Effector memory CD4-positive, alpha-beta T cell (primary cell): ENCODE measurements at places on chromosomes 5 and 9.

- DNase-seq = no peak
These were observed 5.0 kb downstream of the EBF1 start for GRCh38 chr5:159094745-159095144.

GRCh38 chr5:99019812-99020697, 91.2 kb upstream of the CHD1 start:
- no peak for DNase-seq

- no peak for DNase-seq
These were observed 412.2 kb upstream of the CDH9 start for GRCh38 chr5:27450607-27451006.

DNA sequence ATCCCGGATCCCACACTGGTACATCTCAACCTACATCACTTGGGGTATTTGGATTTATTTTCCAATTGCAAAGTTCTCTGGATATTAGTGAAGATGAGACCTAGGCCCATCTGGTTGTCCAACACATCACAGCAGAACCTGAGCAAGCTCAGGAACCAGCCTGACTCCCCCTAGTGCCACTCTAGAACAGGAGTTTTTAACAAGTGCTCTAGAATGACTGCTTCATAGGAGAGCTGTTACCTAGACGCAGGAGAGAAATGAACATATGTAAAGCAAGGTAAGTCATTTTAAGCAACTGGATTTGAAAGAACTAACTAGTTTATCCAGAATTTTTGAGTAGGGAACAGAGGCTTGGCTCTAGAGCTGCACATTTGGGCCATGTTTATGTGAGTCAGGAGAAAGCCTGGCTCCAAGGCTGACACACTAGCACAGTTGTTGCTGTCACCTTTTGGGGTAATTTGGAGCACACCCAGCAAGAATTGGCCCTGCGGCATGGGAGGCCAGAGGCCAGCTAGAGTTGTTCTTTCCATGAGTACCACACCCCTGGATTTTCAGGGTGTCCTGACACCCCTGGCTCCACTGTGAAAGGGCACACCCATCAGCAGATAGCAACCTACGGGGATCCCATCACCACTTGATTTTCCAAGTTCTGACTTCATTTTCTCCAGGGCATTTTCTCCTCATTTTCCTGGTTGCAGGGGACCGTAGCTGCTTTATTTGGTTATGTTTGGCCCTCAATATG, 110.9 kb upstream of the LPAR1 start:
- no peak for DNase-seq

GRCh38 chr9:68644831-68645230, 60.2 kb upstream of the PIP5K1B start:
- no peak for DNase-seq

- DNase-seq = no peak
These were observed 103.6 kb upstream of the PAM start for GRCh38 chr5:102651466-102651865.

- DNase-seq = no peak
These were observed 90.7 kb downstream of the MEF2C start for GRCh38 chr5:88792144-88792840.

- DNase-seq = no peak
These were observed 349.8 kb upstream of the DAB2 start for GRCh38 chr5:39774605-39775004.

GRCh38 chr5:76401801-76402250, 1.3 kb upstream of the IQGAP2 start:
- DNase-seq = peak; percentile 17

- no peak for DNase-seq
These were observed 55.1 kb upstream of the TEX48 start for GRCh38 chr9:114737118-114737517.

- DNase-seq = no peak
These were observed 468.6 kb downstream of the CDH18 start for GRCh38 chr5:19519448-19519847.

DNA sequence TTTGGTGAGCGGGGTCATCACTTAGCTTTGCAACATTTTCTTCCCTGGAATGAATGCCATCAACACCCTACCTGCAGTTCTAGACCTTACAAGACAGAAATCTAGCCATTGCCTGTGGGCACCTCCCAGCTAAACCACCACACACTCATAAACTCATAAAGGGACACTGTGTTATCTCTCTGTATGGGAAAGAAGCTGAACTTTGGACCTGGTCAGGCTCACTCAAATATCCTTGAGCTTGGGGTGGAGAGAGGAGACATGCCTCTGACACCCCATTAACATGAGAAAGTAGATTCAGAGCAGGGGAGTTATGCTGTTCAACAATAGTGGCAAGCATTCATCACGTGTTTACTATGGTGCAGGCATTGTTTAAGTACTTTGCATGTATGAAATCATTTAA, 205.6 kb downstream of the ZNF462 start:
- no peak for DNase-seq

DNA sequence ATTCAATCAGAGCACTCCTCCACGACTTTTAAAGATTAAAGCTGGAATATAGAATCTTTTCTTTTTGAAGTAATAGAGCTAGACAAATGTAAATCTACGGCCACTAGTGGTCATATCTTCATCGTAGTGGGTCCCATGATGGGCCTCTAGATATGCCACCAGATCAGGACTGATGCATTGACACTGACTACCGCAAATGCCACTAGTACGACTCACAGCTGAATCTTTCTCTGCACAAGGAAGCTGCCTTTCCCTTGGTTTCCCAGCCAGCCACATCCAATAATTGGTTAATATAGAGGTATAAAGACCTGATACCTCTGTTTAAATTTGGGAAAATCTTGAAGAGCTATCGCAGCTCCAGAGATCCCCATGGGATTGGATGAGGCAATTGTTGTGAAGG, 37.8 kb upstream of the ADRB2 start:
- DNase-seq = no peak

DNA sequence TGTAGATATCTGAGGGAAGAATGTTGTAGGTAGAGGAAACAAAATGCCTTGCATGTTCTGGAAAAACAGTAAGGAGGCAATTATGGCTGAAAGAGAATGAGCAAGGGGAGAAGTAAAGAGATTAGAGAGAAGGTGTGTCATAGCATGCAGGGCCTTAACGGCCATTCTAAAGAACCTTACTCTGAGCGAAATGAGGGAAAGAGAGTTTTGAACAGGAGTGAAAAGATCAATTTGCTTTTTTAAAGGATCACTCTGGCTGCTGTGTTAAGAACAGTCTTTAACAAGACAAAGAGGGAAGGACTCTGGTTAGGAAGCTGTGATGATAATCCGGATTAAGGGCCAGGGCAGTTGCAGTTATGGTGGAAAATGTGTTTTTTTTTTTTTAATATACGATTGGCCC, 22.6 kb downstream of the PTBP3 start:
- no peak for DNase-seq

DNA sequence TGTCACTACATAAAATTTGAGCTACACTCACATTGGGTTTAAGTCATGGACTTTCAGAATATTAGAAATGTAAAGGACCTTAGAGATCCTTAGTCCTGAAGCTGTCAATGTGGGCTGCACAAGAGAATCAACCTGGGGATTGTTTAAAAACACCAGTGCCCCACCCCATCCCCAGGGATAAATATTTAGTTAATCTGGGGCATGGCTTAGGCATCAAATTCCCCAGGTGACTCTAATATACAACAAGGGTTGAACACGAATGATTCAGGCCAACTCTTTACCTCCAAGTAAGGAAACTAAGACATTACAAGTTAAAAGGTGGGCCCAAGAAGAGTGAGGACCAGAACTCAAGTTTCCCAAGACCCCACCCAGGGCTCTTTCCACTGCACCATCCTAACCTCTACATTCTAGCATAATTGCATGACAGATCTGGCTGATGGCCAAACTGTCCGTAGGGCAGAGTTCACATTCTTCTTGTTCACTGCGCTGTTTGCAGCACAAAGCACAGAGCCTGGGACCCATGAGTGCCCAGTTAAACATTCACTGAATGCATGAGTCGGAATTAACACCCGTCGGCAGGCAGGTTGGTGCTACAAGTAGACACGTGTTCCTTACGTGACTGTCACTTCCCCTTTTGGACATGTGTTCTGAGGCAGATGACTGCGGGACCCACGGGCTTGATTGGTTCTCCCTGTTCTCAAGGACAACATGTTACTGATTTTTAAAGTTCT, 25.2 kb downstream of the CYFIP2 start:
- no peak for DNase-seq

DNA sequence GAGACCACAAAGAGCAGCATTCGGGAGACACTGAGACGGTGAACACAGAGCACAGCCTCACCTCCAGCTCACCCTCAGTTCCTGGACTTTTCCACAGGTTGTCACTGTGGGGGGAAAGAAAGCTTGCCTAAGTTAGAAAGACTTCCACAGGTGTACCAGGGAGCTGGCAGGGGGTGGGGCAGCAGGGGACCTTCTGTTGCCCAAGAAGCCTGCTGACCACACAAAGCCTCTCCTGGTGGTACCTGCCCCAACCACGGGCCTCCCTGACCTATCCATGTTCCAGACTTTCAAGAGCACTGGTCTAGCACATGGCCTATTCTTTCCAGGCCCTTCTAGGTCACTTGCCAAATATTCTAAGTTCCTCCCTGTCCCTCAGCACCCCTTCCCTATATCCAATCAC, 550.8 kb downstream of the BNC2 start:
- no peak for DNase-seq

DNA sequence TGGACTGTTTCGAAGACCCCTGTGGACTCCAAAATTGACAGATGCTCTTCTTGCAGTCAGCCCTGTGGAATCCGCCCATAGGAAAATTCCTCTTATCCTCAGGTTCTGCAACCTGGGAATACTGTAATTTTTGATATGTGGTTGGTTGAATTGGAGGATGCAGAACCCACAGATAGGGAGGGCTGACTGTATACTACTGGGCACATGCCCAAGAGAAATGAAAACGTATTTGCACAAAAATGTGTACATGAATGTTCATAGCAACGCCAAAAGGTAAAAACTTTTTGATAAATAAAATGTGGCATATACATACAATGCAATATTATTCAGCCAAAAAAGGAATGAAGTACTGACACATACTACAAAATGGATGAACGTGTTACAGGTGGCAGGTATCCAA, 1.9 kb upstream of the SNAPC3 start:
- DNase-seq = no peak

- DNase-seq = no peak
These were observed 35.4 kb downstream of the KDM4C start for GRCh38 chr9:6793203-6793602.

- DNase-seq = no peak
These were observed 241.9 kb downstream of the SAXO1 start for GRCh38 chr9:18791074-18791473.

DNA sequence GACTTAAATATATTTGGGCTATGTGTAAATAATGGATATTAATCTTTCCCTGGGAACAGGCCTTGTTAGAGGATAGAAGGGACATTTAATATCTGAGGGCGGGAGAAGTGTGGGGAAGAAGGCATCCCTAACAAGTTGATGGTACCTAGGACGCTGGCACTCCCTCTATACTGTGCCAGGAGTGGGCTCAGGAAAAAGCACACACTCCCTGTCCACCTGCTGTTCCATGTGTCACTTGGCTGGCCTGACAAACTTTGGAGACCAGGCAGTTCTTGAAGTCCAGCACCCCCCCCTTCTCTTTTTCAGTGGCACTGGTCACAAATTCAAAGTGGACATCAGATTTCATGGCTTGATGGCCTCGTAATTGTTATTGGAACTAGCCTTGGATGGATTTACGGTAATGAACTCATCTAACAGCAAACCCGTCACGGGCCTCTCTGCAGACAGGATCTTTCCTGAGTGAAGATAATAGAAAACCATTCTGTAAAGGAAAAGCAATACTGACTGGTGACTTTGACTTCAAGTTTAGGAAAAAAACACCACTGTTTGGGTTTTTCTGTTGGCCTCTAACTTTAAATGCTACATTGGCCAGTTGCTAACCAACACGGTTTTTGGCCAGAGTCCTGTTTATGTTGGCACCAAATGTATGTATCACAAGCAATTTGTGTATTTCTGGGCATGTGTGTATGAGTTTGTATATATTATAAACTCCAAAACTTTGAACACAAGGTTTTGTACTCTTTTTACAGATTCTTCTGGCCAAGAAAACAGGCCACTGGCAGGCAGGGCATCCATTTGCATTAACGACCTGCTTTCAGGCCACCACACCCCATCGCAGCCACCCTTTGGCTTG, 552.6 kb downstream of the CCDC171 start:
- no peak for DNase-seq

- no peak for DNase-seq
These were observed 38.8 kb upstream of the ANXA2R start for GRCh38 chr5:43078956-43079355.

DNA sequence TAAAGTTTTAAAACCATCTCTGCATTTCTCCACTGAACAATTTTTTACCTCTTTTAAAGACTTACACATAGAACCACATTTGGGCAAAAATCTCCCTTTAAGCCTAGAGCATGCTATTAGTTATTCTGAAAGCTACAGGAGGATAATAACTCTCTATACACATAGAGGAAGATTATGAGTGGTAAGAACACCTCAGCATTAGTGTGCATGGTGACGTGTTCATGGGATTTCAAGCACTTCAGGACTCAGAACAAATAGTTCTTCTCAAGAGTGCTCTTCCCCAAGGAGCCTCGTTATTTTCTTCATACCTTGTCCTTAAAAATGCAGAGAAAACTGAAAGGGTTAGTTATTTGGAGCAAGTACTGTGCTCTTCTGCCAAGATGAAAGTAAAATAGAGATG, 256.9 kb upstream of the TUSC1 start:
- no peak for DNase-seq

DNA sequence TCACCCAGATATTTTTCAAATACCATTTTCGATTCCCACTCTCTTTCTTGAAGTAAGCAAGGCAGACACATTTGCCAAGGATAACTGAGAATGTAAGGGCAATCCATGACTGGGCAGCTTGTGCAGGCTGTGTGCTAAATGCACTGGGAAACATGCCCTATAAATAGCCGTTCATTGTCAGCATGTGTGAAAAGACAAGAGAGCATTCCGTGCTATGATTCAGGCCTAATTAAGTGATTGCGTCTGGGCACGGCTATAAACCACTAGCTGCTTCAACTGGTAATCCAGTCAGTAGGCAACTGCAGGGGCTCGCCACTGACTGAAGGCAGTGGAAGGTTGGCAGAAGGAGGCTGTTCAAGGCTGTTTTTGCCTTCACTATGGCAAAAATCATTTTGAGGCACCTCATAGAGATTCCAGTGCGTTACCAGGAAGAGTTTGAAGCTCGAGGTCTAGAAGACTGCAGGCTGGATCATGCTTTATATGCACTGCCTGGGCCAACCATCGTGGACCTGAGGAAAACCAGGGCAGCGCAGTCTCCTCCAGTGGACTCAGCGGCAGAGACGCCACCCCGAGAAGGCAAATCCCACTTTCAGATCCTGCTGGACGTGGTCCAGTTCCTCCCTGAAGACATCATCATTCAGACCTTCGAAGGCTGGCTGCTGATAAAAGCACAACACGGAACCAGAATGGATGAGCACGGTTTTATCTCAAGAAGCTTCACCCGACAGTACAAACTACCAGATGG, at the start of gene HSPB3:
HSPB3 (plus strand) TSS at position 287 of the 745 bp plus-strand sequence; CDS start at position 378, 91 bp downstream.
- DNase-seq = no peak

GRCh38 chr9:132708769-132709430, 38.6 kb downstream of the GTF3C4 start:
- DNase-seq = no peak
